ENCODE measurements at places on chromosomes 16 and 17. TPM values are rescaled to one million over a fixed set of nuclear protein-coding genes. Genes with fewer than 3 reads are reported as not detected.
A peak's percentile ranks its signal among the peaks of the same experiment; 100 is the strongest.

The MT1M gene
- 53.6 TPM for total RNA-seq

The HSPB9 gene
- total RNA-seq: not detected

The CIITA gene
- total RNA-seq: 31.0 TPM

The TMEM88 gene
- 21.9 TPM for total RNA-seq

The IRF8 gene
- total RNA-seq: 28.8 TPM

The ACSM2A gene
- total RNA-seq: not detected

The TMEM238L gene
- not detected for total RNA-seq

DNA sequence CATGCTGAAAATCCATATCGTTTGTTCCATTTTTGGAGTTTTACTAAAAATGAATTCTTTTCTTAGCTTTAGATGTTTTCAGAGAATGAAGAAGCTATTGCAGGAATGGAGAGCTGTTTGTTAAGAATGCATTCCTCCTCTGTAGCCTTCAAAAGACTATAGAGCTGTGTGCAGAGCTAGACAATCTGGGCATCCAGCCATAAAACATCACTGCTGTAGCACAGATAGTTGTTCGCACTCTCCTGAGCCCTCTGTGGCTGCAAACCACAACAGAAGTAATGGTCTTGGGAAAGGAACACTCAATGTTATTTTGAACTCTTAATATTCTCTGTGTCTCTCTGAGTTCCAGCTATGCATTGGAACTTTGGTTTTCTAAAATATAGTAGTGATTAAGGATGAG lies 4.9 kb downstream of the TNRC6C start:
- DNase-seq: no peak

- DNase-seq: peak; percentile 13
Observed at GRCh38 chr17:68381076-68381900, 76.0 kb downstream of the WIPI1 start.

GRCh38 chr17:83132251-83133081 lies 53.1 kb downstream of the METRNL start:
- DNase-seq: no peak

DNA sequence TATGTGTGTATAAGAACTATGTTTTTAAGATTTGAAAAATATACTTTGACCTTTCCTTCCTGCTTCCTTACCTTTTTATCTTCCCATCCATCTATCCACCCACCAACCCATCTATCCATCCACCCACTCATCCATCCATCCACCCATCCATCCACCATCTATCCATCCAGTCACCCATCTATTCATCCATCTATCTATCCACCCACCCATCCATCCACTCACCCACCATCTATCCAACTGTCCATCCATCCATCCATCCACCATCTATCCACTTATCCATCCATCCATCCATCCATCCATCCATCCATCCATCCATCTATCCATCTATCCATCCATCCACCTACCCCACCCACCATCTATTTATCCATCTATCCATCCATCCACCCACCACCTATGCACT lies 12.4 kb downstream of the CBFA2T3 start:
- DNase-seq: no peak

- no peak for DNase-seq
Observed at GRCh38 chr16:12303653-12304052, 327.1 kb downstream of the SNX29 start.

DNA sequence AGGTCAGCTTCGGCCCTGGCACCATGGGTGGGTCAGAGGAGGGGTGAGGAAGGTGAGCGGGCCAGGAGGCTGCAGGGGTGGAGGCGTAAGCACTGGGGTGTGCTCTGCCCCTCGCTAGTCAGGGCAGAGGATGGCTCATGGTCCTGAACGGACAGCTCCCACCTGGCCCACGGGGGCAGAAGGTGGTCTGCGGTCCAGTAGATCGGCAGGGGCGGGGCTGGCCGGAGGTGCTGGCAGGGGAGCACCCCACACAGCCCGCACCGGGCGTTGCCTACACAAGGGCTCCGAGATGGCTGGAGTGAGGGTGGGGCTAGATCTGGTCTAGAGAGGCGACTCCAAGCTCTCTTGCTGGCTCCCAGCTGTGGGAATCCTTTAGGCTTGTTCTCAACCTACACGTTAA lies 8.2 kb downstream of the NPTX1 start:
- DNase-seq: no peak

GRCh38 chr17:74877592-74878548 lies 5.1 kb upstream of the FDXR start:
- DNase-seq: no peak

DNA sequence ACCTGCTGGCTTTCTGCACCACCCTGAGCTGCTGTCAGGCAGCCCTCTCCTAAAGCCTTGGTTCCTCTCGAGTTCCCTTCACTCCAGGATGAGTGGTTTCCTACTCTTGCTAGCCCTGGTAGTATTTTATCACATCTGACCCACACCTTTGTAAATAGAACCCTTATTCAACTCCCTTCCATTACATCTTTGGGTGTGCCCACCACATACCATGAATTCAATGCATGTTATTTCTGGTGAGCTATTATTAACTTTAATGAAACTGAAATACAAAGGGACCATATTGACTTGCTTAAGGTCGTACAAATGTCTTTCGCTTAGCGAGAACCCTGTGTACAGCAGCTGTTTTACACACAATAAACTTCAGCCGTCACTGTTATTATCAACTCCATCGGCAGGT lies 521.3 kb downstream of the GRIN2A start:
- DNase-seq: no peak

- no peak for DNase-seq
Observed at GRCh38 chr16:20409398-20410120, at the start of gene ACSM5. TSS of gene ACSM5 (plus strand) at chr16:20409534. CDS start at chr16:20411485, 1,951 bp downstream.

DNA sequence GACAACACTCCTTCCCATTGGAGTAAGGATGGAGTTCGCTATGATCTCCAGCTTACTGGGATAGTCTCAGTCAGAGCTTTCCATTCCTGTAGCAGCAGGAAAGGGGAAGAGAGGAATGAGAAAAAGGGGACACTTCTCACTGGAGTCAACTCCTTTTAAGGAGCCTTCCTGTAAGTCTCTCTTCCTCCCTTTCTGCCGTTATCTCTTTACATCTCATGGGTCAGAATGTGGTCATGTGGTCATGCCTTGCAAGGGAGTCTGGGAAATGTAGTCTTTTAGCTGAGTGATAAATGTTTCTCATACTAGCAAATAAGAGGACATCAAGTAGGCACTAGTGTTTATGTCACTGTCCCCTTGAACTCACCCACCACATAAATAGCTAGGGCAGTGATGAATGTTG lies 227.3 kb downstream of the HAPSTR1 start:
- no peak for DNase-seq

GRCh38 chr16:87304951-87305350 lies 12.2 kb downstream of the C16orf95 start:
- DNase-seq: no peak

DNA sequence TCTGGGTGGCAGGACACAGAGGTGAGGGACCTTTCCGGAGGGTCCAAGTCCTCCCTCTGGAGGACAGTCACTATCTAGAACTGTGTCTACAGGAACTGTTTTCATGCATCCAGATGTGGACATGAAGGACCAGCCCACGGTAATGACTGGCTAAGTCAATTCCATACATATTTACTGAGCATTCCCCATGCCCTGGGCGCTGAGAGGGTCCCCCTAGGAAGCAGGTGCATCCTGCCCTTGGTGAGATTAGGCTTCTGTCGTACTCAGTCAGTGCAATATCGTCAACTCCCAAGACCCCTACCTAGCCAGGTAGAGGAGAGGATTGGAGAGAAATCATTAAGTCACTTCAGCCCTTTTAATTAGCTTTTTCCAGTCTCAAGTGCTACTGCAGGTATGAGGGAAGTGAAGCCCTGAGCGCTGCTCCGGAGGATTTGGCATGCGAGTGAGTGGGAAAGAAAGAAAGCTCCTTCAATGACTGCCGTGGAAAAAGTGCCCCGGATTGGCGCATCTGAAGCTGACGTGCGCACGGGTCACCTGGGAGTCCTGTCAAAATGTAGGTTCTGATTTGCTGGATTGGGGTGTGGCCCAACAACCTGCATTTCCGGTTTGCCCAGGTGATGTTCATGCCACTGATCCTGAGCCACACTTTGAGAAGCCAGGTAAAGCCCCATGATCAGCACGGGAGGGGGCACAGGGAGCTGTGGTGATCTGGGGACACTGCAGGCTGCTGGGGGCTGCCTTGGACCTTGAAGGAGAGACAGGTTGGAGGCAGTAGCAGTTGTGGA lies 367.4 kb upstream of the TNRC6C start:
- no peak for DNase-seq

GRCh38 chr16:78605548-78606101 lies 506.2 kb downstream of the WWOX start:
- DNase-seq: no peak

DNA sequence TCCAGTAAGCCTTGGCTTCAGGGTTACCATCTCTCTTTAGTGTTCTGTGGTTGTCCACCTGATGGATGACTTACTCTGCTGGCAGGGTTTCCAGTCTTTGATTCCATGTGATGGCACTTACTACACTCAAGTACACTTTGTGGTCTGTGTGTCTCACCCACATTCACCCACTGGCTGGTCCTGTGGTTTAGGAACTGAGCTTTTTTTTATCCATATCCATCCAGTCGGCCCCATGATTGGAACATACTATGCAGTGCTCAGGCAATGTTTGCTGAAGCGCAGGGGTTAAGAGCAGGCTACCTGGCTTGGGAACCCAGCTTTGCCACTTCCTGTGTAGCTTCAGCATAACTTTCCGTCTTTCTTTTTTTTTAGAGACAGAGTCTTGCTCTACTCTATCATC lies 2.8 kb upstream of the FUS start:
- DNase-seq: no peak

DNA sequence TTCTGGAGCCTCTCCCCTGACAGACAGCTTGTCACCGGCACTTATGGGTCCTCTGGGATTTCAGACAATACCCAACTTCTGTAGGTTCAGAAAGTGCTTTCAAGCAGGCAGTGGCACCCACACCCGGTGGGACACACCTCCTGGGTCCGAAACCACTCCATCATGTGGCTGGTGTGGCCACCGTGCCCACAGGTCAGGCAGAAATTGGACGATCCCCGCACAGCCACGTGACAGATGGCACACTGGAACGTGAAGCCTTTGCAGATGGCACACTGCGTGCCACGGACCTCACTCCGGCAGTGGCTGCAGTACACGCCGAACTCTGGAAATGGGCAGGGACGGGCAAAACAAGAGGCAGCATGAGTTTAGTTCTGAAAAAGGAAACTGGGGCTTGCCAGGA lies 99.5 kb upstream of the FA2H start:
- no peak for DNase-seq

DNA sequence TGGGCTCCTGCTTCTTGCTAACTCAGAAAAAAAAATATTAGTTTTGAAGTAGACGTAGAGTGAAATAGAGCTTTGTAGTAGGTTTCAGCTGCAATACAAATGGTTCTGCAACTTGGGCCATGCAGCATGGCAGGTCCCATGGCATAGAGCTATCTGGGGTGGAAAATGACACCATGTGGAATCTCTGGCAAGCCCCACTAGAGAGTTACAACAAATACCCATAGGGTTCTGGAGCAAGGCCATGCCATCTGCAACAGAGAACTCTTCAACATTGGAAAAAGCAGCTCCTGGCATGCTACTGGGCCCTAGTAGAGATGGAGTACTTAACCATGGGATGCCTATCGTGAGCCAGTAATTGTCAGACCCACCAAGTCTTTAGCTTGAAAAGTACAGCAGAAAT lies 25.3 kb upstream of the RBBP6 start:
- no peak for DNase-seq

DNA sequence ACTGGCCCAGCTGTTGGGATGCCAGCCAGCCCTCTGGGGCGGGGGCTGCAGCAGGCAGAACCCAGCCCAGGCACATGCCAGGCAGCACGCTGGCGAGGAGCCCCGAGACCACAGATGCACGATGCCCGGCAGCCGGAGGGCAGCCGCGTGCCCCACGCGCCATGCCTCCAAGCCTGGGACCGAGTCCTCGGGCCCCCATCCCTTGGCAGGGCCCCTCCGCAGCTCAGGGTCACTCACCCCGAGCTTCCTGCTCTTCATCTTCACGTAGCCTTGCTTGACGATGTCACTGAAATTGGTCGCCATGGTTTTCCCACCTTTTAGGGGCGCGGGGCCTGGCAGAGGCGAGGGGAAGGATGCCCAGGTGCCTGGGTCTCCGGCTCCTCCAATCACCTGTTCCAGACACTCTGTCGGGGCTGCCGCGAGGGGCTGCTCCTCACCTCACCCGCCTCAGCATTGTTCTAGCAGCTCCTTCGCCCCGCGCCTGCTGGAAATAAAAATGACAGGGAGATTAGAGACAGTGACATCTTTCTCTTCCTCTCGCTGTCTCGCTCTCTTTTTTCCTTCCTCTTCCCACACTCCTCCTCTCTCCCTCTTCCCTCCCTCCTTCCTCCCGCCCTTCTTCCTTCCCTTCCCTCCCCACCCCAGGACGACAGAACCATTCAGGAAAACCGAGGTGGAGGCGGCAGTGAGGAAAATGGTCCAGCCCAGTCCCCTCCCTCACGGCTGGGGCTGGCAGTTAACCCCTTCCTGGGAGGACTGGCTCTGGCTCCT lies 6.9 kb downstream of the DOK4 start:
- no peak for DNase-seq

- no peak for DNase-seq
Observed at GRCh38 chr17:65198653-65199382, 61.6 kb downstream of the RGS9 start.

DNA sequence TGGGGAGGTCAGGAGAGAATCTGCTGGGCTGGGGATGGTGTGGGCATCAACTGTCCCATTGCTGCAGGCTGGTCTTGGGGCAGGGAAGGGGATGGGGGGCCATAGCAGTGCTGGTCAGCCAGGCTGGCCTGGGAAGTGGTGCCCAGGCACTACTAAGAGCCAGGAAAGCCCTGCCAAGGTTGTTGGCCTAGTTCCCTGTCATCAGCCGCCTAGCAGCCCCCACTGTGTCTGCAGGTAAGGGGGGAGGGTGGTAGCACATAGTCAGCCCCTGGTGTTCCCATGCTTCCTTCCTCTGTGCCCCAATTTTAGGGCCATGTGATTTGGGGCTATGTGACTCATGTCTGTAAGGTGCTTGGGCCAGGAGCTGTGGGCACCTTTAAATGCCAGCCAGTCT lies 17.8 kb downstream of the GJD3 start:
- DNase-seq: no peak

DNA sequence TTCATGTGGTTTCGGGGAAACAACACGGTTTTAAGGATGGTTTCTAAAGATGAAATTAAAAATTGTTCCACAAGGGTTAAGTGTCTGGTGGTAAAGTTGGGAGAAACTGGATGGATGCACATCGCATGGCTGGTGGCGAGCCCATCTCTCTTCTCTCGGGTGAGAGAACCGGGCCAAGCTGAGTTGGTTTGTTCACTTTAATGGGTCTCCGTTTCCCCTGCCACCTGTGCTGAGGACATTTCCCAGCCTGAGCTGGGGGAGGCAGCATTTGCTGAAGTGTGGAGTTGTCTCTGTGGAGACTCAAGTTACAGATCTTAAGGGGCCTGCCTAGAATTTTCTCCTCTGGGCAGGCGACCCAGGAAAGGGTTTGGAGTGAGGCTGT lies 7.9 kb downstream of the FUS start:
- no peak for DNase-seq

GRCh38 chr16:492211-492875 lies 35.2 kb upstream of the CAPN15 start:
- no peak for DNase-seq

DNA sequence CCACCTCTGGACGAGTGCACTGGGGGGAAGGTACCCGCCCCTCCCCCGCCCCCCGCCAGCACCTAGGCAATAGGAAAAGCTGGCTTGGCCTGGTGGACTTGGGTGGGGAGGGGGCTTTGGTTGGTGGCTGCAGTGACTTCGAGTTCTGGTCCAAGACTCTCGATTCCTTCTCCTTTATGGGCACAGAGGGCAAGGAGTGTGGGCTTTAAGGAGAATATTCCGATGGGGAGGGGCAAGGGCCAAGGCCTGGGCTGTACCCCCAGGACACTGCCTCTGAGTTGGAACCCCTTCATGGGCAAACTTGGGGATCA lies 409 bp downstream of the ACSF2 start:
- no peak for DNase-seq

GRCh38 chr17:67671493-67671892 lies 46.2 kb upstream of the NOL11 start:
- DNase-seq: no peak
